ENCODE measurements at places on chromosomes 12 and 14.

DNA sequence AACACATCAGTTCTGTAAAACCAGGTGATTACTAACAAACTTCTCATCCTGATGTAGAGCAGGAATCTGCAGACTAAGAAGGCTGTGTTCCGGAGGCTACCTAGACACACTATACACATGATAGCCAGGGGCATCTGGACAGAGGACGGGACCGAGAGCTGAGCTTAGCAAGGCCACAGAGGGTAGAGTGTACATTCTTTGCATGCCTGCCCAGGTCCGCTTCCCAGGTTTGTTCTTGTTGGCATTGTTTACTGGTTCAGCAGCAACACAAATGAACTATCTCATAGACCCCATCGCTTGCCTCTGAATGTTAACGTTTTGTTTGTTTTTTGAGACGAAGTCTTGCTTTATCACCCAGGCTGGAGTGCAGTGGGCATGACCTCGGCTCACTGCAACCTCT, 17.7 kb upstream of the TEAD4 start:
- no peak for DNase-seq

GRCh38 chr14:89493877-89494634, 77.0 kb upstream of the FOXN3 start:
- DNase-seq = no peak

DNA sequence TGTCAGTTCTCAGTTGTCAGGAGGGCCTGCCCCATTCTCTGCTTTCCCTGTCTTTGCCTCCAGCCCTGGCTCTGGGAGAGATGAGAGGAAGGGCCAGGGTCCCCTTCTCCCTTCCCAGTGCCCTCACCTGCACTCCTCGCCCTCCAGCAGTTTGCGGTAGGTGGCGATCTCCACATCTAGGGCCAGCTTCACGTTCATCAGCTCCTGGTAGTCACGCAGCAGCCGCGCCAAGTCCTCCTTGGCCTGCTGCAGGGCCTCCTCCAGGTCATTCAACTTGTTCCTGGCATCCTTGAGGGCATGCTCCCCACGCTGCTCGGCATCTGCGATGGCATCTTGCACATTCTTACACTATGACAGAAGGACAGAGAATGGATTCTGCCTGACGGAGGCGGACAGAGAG, 5.4 kb downstream of the KRT2 start:
- DNase-seq = no peak

- DNase-seq = no peak
These were observed 16.3 kb upstream of the NAV3 start for GRCh38 chr12:77814386-77814785.

DNA sequence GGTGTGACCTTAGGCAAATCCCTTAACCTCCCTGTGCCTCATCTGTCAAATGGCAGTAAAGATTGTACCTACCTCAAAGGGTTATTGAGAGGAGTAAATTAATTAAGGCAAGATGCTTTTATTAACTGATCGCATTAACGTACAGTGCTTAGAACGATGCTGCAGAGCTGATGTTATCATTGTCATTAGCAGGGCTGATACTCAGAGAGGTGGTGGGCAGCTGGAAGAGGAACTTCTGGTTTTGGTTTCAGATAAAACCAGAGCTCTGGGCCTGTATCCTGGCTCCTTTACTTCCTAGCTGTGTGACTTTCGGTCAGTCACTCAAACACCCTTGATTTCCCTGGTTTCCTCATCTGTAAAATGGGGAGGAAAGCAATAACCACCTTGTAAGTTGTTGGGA, 55.1 kb downstream of the CALM1 start:
- no peak for DNase-seq

GRCh38 chr12:64890873-64891468, 66.5 kb downstream of the TBC1D30 start:
- no peak for DNase-seq

All from T-helper 9 cell (primary cell).